ENCODE measurements at places on chromosomes 4 and X. TPM values are rescaled to one million over a fixed set of nuclear protein-coding genes. Genes with fewer than 3 reads are reported as not detected.

GRCh38 chr4:951186-951585 is 18.9 kb downstream of the TMEM175 start:
- no peak for DNase-seq

GRCh38 chr4:100295792-100296191 is 105.5 kb upstream of the DDIT4L start:
- no peak for DNase-seq

Gene CYBB
- not detected for total RNA-seq

- DNase-seq = no peak
Observed at GRCh38 chr4:95248720-95249425, 299.9 kb downstream of the UNC5C start.

Gene L1CAM
- 3.6 TPM for total RNA-seq

- no peak for DNase-seq
Observed at GRCh38 chr4:160423879-160424451, 1321.1 kb downstream of the RAPGEF2 start.

Gene CCDC120
- total RNA-seq = 6.9 TPM
